ENCODE measurements at places on chromosomes 5 and 9. TPM values are rescaled to one million over a fixed set of nuclear protein-coding genes. Genes with fewer than 3 reads are reported as not detected.

PDLIM7 gene
- 32.4 TPM for total RNA-seq

CHSY3 gene
- total RNA-seq = not detected

CER1 gene
- total RNA-seq = not detected

COL27A1 gene
- 0.15 TPM for total RNA-seq

PCDHB2 gene
- total RNA-seq = not detected

ZBTB34 gene
- total RNA-seq = 8.3 TPM

DNA sequence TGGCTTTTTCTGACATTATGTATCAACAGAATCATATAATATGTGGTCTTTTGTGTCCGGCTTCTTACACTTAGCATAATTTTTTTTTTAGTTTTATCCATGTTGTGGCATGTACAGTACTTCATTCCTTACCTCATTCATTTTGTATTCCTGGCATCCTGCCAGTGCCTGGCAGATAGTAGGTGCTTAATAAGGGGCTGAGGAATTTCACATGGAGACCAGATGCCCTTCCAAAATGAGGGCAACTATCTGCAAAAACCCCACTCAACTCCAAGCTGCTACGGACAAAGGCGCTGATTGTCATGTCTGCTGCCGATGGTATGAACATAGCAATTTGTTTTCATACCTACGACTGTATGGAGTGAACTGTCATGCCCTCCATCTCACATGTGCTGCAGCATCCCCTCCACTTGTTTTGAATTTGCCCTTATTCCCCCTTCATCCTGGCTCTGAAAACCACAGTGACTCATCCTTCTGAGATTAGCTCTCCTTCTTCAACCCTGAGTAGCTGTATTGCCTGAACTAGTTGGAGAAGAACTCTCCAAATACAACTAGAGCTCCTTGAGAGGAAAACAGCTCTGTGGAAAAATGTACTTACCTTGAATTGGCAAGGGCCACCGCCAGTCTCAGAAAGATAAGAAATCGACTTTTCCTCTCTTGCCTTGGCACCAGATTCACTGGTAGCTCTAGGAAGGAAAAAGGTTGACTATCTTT, 41.3 kb upstream of the FOXE1 start:
- no peak for DNase-seq

- DNase-seq = no peak
These were observed 156.4 kb downstream of the GABBR2 start for GRCh38 chr9:98552331-98552730.

GRCh38 chr9:126623667-126624478, 10.1 kb downstream of the LMX1B start:
- no peak for DNase-seq

DNA sequence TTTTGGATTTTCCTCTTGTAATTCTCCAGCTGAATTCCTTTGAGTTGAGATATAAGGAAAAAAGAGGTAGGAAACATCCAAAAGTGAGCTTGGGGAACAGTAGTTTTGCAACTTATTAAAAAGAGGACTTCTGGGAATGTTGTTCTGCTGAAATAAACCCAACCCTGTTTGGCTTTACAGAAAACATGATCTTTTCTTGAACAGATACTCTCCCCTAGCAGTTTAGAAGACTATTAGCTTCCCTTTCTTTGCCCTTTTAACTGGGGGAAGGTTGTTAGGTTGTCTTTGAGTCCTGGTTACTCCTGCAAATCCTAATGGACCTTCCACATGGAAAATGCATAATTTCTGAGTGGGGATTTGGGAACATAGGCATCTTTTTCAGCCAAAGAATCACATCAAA, 168.7 kb upstream of the RPS23 start:
- no peak for DNase-seq

GRCh38 chr9:137455359-137455991, 3.7 kb downstream of the NSMF start:
- no peak for DNase-seq

- no peak for DNase-seq
These were observed 30.8 kb downstream of the ADAMTSL1 start for GRCh38 chr9:18504707-18505106.

GRCh38 chr5:104111632-104112031, 549.0 kb upstream of the NUDT12 start:
- DNase-seq = no peak

DNA sequence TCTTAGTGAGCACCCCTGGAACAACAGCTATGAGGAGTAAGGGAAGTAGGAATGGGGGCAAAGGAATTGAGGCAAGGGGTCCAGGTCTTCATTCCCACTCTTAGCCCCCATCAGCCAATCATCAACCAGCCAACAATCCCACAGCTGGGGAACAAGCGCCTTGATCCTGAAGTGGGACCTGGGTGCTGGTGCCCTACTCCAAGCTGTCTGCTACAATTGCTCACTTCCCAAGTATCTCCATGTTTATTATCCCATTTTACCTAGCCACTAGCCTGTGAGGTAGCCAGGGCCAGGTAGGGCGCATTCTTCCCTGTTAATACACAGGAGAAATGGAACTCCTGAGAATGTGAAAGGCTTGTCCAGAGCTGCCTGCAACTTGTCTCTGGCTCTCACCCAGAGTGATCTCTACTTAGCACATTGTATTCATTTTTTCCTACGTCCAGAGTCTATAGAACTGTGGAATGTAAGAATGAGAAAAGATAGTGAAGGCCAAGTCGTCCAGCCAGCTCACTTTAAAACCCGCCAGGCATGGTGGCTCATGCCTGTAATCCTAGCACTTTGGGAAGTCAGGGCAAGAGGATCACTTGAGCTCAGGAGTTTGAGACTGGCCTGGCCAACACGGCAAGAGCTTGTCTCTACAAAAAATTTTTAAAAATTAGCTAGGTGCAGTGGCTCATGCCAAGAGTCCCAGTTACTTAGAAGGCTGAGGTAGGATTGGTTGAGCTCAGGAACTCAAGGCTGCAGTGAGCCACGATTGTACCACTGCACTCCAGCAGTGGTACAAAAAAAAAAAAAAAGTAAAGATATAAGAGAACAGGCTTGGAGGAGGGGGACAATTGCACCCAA, 6.2 kb upstream of the DNAJC18 start:
- DNase-seq = no peak

GRCh38 chr9:83313781-83314180, 224.4 kb downstream of the FRMD3 start:
- DNase-seq = no peak

DNA sequence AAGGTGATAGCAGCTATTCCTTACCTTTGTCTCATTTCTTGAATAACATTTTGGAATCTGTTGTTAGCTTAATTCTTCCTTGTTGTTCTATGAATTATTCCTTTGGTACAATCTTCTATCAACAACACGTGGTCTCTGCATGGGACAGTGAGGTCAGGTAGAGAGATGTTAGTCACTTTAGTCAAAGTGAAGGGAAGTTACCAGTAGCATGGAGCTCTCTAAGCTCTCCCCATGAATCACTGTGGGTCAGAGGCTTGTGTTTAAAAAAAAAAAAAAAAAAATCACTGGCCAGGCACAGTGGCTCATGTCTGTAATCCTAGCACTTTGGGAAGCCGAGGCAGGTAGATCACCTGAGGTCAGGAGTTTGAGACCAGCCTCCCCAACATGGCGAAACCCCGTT, 116.0 kb downstream of the GOLPH3 start:
- DNase-seq = no peak

Measured in activated CD4-positive, alpha-beta T cell treated with anti-CD3 and anti-CD28 coated beads, Interleukin-2, amount 10 ng/mL, durations not matched to agents 7 days and 5 days (primary cell).